ENCODE measurements at places on chromosomes 6 and 20.

DNA sequence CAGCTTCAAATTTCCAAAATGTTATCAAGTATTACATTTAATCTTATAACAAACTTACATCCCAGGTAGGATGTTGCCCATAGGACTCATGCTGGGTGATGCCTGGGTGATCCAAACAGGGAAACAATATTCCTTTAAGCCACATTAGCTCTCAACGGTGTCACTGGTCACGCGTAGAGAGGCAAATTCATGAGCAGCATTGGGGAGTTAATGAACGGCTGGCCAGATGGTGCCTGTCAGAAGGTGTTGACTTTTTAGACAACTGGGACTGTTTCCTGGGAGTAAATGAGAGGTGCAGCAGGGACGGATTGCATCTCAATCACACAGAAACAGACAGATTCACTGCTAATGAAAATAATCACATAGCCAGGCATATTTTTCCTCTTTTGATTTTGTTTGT, 83.3 kb upstream of the ID4 start:
- H3K27ac ChIP-seq = no peak overlapping the region
- DNase-seq = no peak
- no peak overlapping the region for H3K4me3 ChIP-seq
- no peaks in the 10 kb centered on the region for H3K36me3 ChIP-seq
- H3K27me3 ChIP-seq = no peaks in the 10 kb centered on the region

GRCh38 chr6:12245360-12245759, 44.8 kb upstream of the EDN1 start:
- H3K4me1 ChIP-seq = no peaks in the 10 kb centered on the region
- no peaks in the 10 kb centered on the region for H3K36me3 ChIP-seq
- no peaks in the 10 kb centered on the region for H3K27me3 ChIP-seq

GRCh38 chr6:39714802-39715201, 10.4 kb downstream of the KIF6 start:
- DNase-seq = no peak
- H3K4me1 ChIP-seq = no peaks in the 10 kb centered on the region
- no peak overlapping the region for H3K27ac ChIP-seq
- H3K36me3 ChIP-seq = no peaks in the 10 kb centered on the region

GRCh38 chr6:6924708-6925107, 183.1 kb upstream of the RREB1 start:
- H3K27me3 ChIP-seq = no peaks in the 10 kb centered on the region
- no peaks in the 10 kb centered on the region for H3K36me3 ChIP-seq
- no peaks in the 10 kb centered on the region for H3K4me1 ChIP-seq
- no peak overlapping the region for H3K4me3 ChIP-seq
- no peak for DNase-seq

DNA sequence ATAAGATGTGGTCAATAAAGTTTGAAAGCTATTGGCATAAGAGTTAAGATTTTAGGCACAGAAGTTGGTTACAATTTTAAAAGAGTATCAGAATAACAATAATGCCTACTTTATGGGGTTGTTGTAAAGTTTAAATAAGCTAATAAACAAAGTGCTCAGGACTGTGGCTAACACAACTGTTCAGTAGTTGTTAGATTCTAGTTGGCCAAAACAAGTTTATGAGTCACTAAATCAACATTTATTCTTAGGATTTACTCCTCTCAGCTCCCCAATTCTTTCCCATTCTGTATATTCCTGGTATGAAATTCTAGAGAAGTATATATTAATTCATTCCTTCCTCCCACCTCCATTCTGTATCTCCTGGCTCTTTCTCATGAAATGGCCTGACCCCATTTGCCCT, 14.5 kb downstream of the RMND1 start:
- no peak for DNase-seq
- H3K27ac ChIP-seq = no peak overlapping the region
- H3K4me3 ChIP-seq = no peak overlapping the region
- peaks cover 11% of the 10 kb centered on the region for H3K36me3 ChIP-seq

DNA sequence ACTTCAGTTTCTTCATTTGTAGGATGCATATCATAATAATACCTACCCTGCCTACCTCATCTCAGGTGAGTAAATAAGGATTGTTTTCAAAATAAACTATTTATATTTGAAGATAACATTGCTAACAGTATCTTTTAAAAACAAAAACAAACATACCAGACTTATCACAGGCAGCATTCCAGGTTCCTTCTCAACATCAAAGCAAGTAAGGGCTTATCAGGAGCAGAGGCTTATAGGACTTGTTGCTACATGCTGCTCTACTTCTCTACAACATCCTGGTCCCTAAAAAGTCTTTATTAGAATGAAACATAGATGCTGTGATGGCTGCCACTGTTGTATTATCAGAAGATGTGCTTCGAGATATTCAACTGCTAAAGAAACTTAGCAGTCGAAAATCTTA, 149.2 kb upstream of the PRDM1 start:
- H3K36me3 ChIP-seq = no peaks in the 10 kb centered on the region
- H3K4me3 ChIP-seq = no peak overlapping the region
- DNase-seq = no peak
- H3K4me1 ChIP-seq = no peaks in the 10 kb centered on the region

DNA sequence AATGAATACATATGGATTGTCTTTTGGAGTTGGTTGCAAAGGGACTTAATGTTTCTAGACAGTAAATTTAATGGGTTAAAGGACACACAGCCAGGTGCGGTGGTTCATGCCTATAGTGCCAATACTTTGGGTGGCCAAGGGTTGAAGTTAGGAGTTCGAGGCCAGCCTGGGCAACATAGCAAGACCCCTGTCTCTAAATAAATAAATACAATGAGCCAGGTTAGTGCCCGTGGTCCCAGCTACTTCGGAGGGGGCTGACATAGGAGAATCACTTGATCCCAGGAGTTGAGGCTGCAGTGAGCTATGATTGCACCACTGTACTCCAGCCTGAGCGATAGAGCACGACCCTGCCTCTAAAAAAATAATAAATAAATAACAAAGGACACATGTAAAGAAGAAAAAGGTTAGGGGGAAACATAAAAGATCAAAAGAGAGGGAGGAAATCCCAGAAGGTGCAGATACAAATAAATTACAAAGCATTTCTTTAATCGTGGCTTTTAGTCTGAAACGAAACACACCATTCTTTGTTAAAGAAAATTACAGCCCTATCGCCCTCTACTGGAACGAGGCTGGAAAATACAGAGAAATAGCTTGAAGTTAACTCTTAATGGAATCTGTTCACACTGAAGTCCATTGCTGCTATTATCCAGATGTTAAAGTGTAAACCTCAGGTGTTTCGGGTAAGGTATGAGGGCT, 42.6 kb upstream of the SCML4 start:
- no peak overlapping the region for H3K27ac ChIP-seq
- H3K36me3 ChIP-seq = no peaks in the 10 kb centered on the region
- H3K4me1 ChIP-seq = no peaks in the 10 kb centered on the region
- no peak overlapping the region for H3K4me3 ChIP-seq
- DNase-seq = no peak

DNA sequence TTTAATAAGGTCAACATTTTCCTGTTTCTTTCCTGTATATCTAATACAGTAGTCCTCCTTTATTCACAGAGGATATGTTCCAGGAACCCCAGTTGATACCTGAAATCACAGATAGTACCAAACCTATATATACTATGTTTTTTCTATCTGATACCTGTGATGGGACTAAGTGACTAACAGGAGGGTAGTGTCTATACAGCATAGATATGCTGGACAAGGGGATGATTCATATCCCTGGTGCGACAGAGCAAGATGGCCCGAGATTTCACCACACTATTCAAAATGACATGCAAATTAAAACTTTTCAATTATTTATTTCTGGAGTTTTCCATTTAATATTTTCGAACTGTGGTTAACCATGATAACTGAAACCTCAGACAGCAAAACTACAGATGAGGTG, 281.1 kb downstream of the LAMA2 start:
- H3K27ac ChIP-seq = no peak overlapping the region
- no peaks in the 10 kb centered on the region for H3K36me3 ChIP-seq
- H3K4me3 ChIP-seq = no peak overlapping the region
- no peak for DNase-seq
- H3K27me3 ChIP-seq = no peaks in the 10 kb centered on the region
- H3K4me1 ChIP-seq = no peaks in the 10 kb centered on the region

- H3K4me1 ChIP-seq = peaks cover 19% of the 10 kb centered on the region
- H3K27ac ChIP-seq = no peak overlapping the region
- DNase-seq = no peak
- no peak overlapping the region for H3K4me3 ChIP-seq
- no peaks in the 10 kb centered on the region for H3K36me3 ChIP-seq
- no peaks in the 10 kb centered on the region for H3K27me3 ChIP-seq
These were observed 58.1 kb upstream of the REV3L start for GRCh38 chr6:111541026-111541681.

DNA sequence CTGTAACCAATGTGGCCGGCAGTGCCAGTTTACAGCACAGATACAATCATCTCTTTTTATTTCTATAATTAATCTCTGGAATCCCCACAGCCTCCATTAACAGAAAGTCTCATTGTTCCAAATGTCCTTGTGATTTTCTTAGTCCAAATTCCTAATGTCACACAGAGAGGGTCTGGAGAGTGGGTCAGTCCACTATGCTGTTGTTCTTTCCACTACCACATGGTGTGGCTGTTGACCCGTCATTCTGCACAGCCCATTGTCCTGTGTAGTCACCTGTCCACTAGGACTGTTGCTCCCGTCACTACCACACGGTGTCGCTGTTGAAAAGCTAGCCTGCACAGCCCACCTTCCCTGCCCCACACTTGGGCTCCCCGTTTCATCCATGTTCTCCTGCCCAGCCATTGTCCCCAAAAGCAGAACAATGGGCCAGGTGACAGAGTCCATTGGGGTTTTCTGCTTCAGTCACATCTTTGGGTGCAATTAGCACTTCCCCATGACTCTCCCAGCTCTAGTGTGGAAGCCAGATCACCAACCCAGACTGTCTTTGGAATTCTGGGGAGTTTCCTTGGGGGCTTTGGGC, 8.6 kb upstream of the LBP start:
- no peaks in the 10 kb centered on the region for H3K27me3 ChIP-seq
- no peaks in the 10 kb centered on the region for H3K4me1 ChIP-seq
- no peak overlapping the region for H3K27ac ChIP-seq
- no peaks in the 10 kb centered on the region for H3K36me3 ChIP-seq

DNA sequence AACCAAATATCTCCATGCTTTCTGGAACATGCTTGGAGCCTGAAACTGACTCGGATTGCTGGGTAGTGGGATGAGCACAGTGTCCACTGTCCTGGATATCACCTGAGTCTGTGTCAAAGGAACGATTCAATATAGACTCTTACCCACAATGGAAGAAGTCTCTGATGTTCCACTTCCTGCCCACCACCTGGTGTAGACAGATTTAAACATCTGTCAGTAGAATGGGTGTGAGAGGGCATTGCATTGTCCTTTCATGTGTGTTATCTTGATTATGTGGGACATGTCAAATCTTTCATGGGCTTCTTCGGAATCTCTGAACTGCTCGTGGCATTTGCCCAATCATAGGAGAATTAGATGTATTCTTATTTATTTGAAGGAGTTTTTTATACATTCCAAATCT, 20.8 kb downstream of the ULBP3 start:
- no peaks in the 10 kb centered on the region for H3K4me1 ChIP-seq
- H3K36me3 ChIP-seq = no peaks in the 10 kb centered on the region
- H3K4me3 ChIP-seq = no peak overlapping the region
- no peak for DNase-seq
- H3K27ac ChIP-seq = no peak overlapping the region

- no peak for DNase-seq
- no peak overlapping the region for H3K27ac ChIP-seq
- no peaks in the 10 kb centered on the region for H3K4me1 ChIP-seq
- no peak overlapping the region for H3K4me3 ChIP-seq
- H3K36me3 ChIP-seq = no peaks in the 10 kb centered on the region
These were observed 73.3 kb downstream of the KLHL32 start for GRCh38 chr6:96997788-96998187.

- H3K27ac ChIP-seq = no peak overlapping the region
- no peaks in the 10 kb centered on the region for H3K36me3 ChIP-seq
- no peak for DNase-seq
- no peaks in the 10 kb centered on the region for H3K27me3 ChIP-seq
These were observed 94.4 kb downstream of the SAMD3 start for GRCh38 chr6:130128326-130128725.

GRCh38 chr6:37039958-37040357, 34.5 kb downstream of the FGD2 start:
- H3K4me1 ChIP-seq = no peaks in the 10 kb centered on the region
- no peaks in the 10 kb centered on the region for H3K27me3 ChIP-seq
- H3K27ac ChIP-seq = no peak overlapping the region
- H3K36me3 ChIP-seq = no peaks in the 10 kb centered on the region

GRCh38 chr6:43258807-43259686, 15.8 kb downstream of the TTBK1 start:
- no peaks in the 10 kb centered on the region for H3K4me1 ChIP-seq
- H3K27ac ChIP-seq = no peak overlapping the region
- H3K27me3 ChIP-seq = no peaks in the 10 kb centered on the region
- no peak overlapping the region for H3K4me3 ChIP-seq

- no peaks in the 10 kb centered on the region for H3K27me3 ChIP-seq
- DNase-seq = no peak
- H3K4me1 ChIP-seq = no peaks in the 10 kb centered on the region
- no peaks in the 10 kb centered on the region for H3K36me3 ChIP-seq
- H3K27ac ChIP-seq = peak overlapping the region; percentile 54
These were observed 64.3 kb downstream of the ANKS1A start for GRCh38 chr6:34953061-34954025.

- H3K36me3 ChIP-seq = no peaks in the 10 kb centered on the region
- H3K27me3 ChIP-seq = no peaks in the 10 kb centered on the region
- no peaks in the 10 kb centered on the region for H3K4me1 ChIP-seq
- no peak for DNase-seq
- no peak overlapping the region for H3K4me3 ChIP-seq
These were observed 18.0 kb downstream of the PRPH2 start for GRCh38 chr6:42704251-42704936.

- H3K27me3 ChIP-seq = no peaks in the 10 kb centered on the region
- H3K36me3 ChIP-seq = no peaks in the 10 kb centered on the region
- H3K4me3 ChIP-seq = no peak overlapping the region
- H3K27ac ChIP-seq = no peak overlapping the region
- H3K4me1 ChIP-seq = no peaks in the 10 kb centered on the region
These were observed 191.6 kb upstream of the SUPT3H start for GRCh38 chr6:45569210-45569945.

GRCh38 chr20:56979125-56979524, 287.3 kb downstream of the BMP7 start:
- no peaks in the 10 kb centered on the region for H3K36me3 ChIP-seq
- no peak overlapping the region for H3K4me3 ChIP-seq
- H3K4me1 ChIP-seq = no peaks in the 10 kb centered on the region

- no peaks in the 10 kb centered on the region for H3K27me3 ChIP-seq
- no peak for DNase-seq
- no peak overlapping the region for H3K27ac ChIP-seq
- no peaks in the 10 kb centered on the region for H3K4me1 ChIP-seq
These were observed 134.9 kb upstream of the BACH2 start for GRCh38 chr6:90431576-90431975.
